Central memory CD4-positive, alpha-beta T cell (primary cell): ENCODE measurements at places on chromosomes 2 and 18.

- DNase-seq = no peak
These were observed 66.6 kb upstream of the ZNF397 start for GRCh38 chr18:35174093-35174731.

DNA sequence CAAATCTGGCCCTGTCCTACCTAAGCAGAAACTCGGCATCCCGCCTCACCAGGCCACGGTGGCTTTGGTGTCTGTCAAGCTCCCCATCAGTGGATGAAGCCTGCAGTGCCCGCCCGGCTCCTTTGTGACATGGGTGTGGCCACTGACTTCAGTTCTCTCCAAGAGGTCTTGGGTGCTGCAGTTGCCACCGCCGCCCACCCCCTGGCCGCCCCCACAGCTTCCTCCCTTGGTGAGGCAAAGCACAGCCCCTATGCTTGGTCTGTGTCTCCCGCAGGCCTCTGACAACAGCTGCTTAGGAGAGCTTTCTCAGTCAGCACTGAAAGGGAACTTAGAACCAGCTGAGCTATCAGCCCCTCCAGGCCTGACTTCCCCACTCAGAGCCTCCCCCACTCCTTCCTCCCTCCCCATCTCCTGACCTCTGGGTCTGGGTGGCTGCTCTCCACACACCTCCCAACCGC lies 22.9 kb upstream of the GPR55 start:
- DNase-seq = no peak

- no peak for DNase-seq
These were observed 26.7 kb downstream of the IFIH1 start for GRCh38 chr2:162291748-162292147.

- no peak for DNase-seq
These were observed 1155.6 kb downstream of the LRP1B start for GRCh38 chr2:140975237-140975636.

DNA sequence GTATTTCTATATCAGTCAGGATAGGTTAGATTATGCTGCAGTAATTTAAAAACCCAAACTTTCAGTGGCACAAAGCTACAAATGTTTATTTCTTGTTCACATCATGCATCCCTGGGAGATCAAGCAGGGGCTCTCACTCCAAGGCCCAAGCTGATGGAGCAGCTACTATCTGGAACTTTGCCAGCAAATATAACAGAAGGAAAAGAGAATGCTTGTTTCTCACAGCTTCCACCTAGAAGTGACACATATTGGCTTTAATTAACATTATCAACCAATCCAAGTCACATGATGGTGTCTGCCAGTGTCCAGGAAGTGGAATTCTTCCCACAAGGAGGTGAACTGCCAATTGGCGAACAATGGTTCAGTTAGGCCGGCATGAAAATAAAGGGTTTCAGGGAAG lies 306.9 kb downstream of the BCL11A start:
- DNase-seq = no peak

- DNase-seq = no peak
These were observed 72.7 kb downstream of the ACVR1 start for GRCh38 chr2:157803476-157803875.

- no peak for DNase-seq
These were observed 76.6 kb upstream of the BZW1 start for GRCh38 chr2:200735061-200735460.

DNA sequence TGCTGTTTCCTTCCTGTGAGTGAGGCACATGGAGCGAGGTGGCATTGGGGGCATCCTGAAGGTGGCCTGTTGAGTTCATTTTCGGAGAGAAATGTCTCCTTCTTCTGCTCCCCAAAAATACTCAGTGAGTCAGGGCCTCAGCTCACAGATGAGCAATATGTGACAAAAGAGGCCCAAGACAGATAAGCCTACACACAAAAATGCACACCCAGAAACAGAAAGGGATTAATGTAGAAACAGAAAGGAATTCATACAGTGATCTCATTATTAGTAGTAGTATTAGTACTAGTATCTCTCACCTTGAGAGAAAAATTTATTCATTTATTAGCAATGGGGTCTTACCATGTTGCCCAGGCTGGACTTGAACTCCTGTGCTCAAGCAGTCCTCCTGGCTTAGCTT lies 5.1 kb downstream of the GPR75 start:
- DNase-seq = no peak

DNA sequence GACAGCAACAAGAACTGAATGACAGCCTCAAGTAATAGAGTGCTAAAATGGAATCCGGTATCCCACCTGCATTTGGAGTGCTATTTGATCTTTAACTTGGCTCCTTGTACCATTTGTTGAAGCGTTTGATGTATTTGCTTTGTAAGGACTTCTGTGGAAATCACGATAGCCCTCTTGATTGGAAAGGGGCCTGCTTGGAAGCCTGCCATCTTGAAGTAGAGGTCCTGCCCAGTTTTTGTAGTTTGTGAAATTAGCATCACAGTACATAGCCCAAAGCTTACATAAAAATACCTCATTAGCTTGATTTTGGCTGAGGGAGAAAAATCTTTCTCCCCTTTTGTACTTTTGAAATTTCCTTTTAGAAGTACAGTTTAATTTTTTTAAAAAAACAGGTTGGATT lies 2.7 kb downstream of the CDCA7 start:
- DNase-seq = no peak

DNA sequence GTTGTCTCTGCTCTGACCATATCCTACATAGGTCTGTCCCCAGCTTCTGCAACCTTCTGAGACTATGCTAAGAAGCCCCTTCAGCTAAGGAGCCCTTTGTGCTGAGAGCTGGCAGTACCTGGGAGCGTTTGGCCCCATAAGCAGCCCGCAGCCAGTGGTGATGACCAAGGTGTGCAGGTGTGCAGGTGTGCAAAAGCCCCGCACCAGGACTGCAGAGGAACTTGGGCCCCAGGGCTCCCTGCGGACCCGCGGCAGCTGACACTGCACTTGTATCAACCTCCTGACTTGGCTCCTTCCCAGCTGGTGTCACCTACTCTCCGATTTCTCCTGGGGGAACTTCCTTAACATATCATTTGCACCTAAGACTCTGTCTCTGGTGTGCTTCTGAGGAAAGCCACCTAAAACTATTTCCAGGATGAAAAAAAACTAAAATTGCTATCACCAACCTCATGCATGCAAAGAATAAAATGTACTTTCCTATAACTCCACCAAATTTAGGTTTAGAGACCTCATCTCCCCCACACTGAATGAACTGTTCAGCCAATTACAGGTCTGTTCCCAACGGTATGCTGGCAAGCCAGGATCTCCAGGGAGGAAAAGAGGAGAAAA lies 16.1 kb upstream of the GNAL start:
- no peak for DNase-seq

DNA sequence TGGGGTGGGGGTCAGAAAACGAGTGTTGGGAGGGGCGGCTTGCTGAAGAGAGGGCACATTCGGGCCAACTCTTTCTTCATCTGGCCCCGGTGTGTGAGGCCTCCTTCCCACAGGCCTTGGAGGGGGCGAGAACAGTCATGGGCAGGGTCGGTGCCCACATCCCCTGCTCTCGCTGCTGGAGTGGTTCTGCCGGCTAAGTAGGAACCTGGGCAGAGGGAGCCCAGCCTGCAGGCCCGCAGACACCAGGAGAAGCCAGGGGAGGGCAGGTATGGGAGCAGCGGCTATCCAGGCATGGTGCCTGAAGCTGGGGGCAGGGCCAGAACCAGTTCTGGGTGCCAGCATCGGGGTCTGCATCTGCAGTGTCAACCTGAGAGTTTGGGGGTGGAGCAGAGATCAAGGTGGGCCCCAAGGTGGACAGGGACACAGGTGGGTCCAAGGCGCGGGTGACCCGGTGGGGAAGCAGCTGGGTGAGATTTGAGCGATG lies 46.6 kb upstream of the HPCAL1 start:
- DNase-seq = no peak

DNA sequence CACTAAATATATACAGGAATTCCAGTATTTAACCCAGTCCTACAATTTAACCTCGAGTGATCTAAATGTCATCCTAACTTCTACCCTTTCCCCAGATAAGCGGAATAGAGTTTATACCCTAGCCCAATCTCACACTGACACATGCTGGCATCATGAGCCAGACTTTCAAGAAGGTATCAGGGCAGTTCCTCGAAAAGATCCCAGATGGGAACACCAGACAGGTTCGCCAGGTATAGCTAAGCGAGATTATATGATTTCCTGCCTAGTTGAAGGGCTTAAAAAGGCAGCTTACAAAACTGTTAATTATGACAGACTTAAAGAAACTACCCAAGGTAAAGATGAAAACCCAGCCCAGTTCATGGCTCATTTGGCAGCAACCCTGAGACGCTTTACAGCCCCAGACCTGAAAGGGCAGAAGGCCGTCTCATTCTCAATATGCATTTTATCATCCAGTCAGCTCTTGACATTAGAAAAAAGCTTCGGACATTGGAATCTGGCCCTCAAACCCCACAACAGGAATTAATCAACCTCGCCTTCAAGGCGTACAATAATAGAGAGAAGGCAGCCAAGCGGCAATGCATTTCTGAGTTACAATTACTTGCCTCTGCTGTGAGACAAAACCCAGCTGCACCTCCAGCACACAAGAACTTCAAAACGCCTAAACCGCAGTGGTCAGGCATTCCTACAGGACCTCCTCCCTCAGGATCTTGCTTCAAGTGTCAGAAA lies 668.2 kb upstream of the PKDCC start:
- no peak for DNase-seq

- no peak for DNase-seq
These were observed 130.6 kb downstream of the ZEB2 start for GRCh38 chr2:144389151-144389929.

- DNase-seq = no peak
These were observed 24.6 kb downstream of the ARL6IP6 start for GRCh38 chr2:152743002-152743401.

- no peak for DNase-seq
These were observed at the start of gene SH3BP4 for GRCh38 chr2:234951664-234952269. TSS of gene SH3BP4 (plus strand) at chr2:234952017. CDS start at chr2:235035003, 82,986 bp downstream.

DNA sequence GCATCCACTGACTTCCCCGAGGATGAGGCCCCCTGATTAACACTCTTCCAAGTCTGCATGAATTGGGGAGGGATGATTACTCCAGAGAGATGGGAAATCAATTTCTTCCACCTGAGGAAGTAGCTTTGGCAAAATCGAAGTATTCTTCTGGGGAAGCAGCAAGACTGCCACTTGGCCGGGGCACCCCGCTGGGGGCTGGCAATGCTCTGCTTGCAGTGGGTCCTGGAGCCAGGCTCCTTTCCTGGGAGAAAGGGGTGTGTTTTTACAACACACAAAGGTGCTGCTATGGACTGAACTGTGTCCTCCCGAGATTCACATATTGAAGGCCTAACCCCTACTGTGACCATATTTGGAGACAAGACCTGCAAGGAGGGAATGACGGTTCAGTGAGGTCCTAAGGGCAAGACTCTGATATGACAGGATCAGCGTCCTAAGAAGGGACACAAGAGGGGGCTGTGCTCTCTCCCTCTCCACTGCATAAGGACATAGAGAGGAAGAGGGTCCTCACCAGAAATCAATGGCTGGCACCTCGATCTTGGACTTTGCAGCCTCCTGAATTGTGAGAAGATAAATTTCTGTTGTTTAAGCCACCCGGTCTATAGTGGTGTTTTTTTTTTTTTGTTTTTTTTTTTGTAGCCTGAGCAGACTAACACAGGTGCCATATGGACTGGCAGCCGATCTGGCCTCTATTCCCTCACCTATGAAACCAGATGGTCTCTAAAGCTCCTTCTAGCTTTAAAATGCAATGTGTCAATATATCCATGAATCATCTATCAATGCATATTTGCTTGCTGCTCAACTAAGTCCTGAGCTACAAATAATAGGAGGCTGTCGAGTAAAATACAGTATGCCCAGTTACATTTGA lies 3.6 kb upstream of the SMARCAL1 start:
- DNase-seq = no peak

GRCh38 chr18:24231773-24232735 lies 93.2 kb downstream of the CABYR start:
- no peak for DNase-seq

DNA sequence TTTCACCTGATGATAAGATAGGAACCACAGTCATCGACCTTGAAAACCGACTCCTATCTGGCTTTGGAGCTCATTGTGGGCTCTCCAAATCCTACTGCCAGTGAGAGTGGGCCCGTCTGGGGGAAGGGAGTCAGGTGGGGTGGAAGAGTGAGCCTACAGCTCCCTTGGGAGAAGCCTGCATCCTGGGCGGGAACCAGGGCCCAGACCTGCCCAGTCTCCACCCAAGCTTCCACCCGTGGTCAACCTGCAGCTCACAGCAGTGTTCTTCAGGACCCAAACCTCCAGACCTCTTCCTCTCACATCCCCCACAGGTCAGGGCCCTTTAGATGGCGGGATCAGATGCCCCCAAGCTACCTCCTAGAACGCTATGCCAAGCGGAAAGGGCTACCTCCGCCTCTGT lies 40.2 kb downstream of the LMAN2L start:
- no peak for DNase-seq

DNA sequence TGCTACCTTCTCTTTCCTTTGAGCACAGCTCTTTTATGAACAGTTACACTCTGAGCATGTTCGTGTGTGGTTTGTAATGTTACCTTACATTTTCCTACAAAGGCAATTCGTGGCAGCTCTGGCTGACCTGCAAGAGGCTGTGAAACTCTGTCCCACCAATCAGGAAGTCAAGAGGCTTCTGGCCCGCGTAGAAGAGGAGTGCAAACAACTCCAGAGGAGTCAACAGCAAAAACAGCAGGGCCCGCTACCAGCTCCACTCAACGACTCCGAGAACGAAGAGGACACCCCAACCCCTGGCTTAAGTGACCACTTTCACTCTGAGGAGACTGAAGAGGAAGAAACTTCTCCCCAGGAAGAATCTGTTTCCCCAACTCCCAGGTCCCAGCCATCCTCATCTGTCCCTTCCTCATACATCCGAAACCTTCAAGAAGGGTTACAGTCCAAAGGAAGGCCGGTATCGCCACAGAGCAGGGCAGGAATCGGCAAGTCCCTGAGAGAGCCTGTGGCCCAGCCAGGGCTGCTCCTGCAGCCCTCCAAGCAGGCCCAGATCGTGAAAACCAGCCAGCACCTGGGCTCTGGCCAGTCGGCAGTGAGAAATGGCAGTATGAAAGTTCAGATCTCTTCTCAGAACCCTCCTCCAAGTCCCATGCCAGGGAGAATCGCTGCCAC lies 56.9 kb downstream of the WDSUB1 start:
- DNase-seq = no peak
